ENCODE measurements at places on chromosomes 5 and 9. TPM values are rescaled to one million over a fixed set of nuclear protein-coding genes. Genes with fewer than 3 reads are reported as not detected.

DNA sequence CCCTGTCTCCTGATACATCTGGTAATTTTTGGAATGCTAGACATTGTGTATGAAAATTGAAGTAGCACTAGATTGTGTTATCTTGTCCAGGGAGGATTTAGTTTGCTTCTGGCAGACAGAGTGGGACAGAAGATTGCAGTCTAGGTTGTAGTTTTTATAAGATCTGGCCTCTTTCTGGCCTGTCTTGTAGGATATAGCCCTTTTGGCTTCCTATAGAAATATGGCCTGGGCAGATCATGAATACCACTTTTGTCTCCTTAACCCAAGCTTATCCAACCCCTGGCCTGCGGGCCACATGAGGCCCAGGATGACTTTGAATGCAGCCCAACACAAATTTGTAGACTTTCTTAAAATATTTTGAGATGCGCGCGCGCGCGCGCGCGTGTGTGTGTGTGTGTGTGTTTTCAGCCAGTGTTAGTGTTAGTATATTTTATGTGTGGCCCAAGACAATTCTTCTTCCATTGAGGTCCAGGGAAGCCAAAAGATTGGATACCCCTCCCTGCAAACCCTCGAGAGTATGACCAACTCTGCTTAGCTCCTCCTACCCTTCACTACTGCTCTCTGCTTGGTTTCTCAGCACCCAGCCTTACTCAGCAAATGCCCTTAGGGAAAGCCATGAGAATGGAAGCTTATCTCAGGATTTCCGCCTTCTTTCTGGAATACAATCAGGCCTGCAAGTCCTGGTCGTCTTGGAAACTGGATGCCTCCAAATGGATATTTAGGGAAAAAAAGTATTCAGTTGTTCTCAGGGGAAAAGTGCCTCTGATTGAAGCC is 26.5 kb downstream of the ANKRD33B start:
- peak; percentile 52 for DNase-seq

DNA sequence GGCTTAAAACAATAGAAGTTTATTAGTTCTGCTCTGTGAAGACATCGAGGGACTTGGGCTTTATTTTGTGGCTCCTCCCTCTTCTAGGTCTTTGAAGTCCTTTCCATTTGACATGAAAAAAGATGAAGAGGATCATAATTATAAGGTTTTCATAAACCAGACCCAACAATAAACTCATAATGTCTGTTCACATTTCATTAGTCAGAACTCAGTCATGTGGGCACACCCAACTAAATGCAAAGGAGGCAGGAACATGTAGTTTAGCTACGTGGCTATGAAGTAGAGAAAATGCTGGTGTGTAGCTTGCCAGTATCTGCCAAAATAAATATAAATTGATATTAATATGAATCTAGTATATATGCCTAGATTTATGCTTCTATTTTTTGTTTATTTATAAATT is 393.9 kb upstream of the C9orf72 start:
- no peak for DNase-seq

- peak; percentile 66 for DNase-seq
These were observed 10.9 kb upstream of the SHROOM1 start for GRCh38 chr5:132841305-132841704.

DNA sequence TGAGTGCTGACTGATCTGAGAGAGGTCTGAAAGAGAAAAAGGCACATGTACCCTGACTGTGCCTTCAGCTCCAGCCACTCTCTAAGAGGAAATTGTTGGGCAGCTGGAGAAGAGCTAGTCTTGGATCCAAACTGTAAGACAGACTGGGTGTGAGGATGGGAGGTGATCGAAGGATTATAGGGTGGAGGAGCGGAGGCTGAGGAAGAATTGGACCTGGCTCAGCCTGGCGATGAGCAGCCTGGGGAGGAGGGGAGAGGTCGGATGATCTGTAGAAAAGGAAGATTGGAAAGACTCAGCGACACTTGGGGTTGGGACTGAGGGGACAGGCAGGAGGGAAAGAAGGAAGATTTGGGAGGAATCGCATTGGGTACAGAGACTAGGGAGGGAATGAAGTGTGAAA is 98.6 kb upstream of the SLC25A48 start:
- no peak for DNase-seq

- peak; percentile 66 for DNase-seq
These were observed 145.4 kb downstream of the MTX3 start for GRCh38 chr5:79845448-79846197.

DNA sequence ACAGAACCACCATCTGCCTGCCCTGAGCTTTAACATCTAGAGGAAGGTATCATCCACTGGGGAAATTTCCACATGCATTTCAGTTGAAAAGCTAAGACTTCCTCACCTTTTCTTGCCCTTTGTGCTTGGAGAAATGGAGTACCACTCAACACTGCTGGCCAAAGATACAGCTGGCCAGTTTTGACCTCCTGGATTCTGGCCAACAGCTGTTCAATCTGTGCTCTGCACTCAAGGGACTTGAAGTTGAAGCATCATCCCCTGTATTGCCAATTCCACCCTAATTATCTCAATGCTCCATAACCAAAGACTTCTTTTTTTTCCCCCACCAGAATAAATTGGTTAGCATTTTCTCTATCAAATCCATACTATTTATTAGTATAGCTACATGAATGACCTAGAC is 70.4 kb upstream of the PRDM9 start:
- DNase-seq = no peak

- DNase-seq = no peak
These were observed 172.6 kb upstream of the CDH12 start for GRCh38 chr5:23025629-23026233.

DNA sequence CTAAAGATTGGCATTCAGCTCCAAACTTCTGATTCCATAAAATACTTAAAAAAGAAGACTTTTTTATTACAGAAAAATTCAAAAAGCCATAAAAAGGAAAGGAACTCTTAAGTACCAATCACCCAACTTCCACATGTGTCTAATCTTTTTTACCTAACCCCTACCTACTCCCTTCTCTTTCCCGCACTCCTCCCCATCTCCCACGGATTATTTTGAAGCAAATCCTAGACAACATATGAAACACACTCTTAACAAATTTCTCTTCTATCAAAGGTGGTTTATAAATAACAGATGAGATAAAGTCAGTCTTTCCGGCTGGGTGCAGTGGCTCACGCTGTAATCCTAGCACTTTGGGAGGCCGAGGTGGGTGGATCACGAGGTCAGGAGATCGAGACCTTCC is 5.9 kb upstream of the DENND4C start:
- DNase-seq = no peak

GRCh38 chr5:174307031-174307408 is 261.5 kb downstream of the NSG2 start:
- no peak for DNase-seq

DNA sequence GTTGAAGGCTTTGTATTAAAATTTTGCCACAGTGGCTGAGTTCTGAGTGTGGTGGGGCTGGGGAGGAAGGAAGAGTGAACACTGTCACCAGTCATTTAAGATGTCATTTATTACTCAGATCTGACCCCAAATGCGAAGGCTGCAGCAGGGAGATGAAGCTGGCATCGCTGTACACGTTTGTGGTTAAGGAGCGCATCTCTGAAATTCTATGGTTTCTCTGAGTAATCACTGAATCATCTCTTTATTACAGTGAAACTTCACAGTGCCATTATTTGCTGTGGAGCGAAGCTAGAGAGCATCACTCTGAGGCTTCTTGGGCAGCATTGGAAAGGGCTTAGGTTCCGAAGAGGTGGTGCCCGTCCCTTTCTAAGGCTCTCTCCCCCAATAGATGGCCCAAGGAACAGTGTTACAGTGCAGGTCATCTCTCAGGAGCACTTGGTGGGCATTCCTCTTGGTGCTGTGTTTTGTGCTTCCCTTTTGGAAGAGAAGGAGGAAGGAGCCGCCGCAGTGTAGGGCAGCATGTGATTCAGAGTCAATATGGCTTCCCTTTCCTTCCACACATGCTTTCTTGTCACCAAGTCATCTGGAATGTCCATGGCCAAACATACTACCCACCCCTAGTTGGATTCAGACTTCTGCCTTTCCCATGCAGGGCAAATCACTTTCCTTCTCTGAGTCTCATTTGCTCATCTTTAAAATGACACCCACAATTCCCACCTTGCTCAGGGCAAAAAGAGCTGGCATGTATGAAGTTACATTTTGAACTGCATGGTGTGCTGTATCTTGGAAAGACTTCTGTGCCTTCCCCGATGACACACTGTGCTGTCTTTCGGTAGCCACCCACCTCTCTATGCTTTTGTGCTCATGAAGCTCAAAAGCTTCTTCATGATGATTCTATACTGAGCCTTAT is 9.3 kb upstream of the TEX48 start:
- peak; percentile 73 for DNase-seq

Gene SPINK5
- total RNA-seq = not detected

Measured in MG63 (cell line).